Naive B cell (primary cell): ENCODE measurements at places on chromosomes 7 and 10. TPM values are rescaled to one million over a fixed set of nuclear protein-coding genes. Genes with fewer than 3 reads are reported as not detected.

Gene SLC26A4
- polyA plus RNA-seq = not detected

Gene MUC3A
- not detected for polyA plus RNA-seq

Gene SH2B2
- 78.4 TPM for polyA plus RNA-seq

- no peak overlapping the region for H3K27ac ChIP-seq
- no peaks in the 10 kb centered on the region for H3K36me3 ChIP-seq
- DNase-seq = no peak
- H3K27me3 ChIP-seq = no peaks in the 10 kb centered on the region
These were observed 147.4 kb upstream of the TEX47 start for GRCh38 chr7:88942815-88943501.

DNA sequence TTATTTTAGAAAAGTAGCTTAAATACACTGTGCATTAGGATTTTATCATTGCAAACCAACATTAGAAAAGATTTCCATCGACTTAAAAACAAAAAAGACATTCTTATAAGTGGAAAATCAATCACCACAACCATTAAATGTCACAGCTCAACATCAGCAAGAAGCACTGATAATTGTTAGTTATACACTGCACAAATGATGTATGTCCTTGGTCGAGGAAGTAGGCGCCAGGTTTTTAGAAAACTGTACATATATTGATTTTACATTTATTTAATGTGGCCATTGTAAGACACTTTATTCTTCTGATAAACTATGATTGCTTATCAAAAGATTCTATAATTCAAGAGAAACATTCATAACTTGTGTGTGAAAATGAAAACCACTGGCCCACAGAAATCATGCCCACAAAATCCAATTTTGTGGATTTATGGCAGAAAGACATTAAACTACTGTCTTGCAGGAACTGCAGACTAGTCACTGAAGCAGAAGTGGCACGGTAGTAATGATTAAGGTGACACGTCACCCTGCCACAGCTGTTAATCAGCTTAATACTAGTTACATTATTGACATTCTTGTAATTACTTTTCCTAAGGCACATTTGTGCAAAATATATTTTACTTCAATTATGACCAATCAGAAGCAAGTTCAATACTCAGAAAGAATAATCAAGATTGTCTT is 79.4 kb downstream of the VPS41 start:
- peaks cover 36% of the 10 kb centered on the region for H3K4me1 ChIP-seq
- no peaks in the 10 kb centered on the region for H3K27me3 ChIP-seq
- peaks cover 9% of the 10 kb centered on the region for H3K36me3 ChIP-seq

- peaks cover 17% of the 10 kb centered on the region for H3K36me3 ChIP-seq
- peaks cover 22% of the 10 kb centered on the region for H3K27me3 ChIP-seq
- H3K27ac ChIP-seq = no peak overlapping the region
These were observed 50.3 kb downstream of the ATXN7L1 start for GRCh38 chr7:105826143-105826542.

DNA sequence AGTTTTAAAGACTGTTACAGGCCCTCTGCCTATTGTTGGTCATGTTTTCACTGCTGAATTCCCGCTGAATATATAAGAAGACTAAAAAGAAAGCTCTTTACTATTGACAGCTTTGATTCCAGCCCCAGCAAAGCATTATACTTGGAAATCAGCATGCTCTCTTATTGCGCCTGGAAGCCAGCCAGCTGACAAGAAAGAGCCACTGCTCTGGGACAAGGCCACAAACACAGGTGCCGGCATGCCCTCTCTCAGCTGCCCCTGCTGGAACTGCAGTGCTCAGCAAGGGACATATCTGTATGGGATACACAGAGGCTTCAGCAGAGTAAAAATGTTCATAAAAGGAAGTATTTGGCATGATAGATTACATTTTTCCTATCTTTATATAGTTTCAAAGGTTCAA is 523.9 kb downstream of the ADRA2A start:
- no peaks in the 10 kb centered on the region for H3K36me3 ChIP-seq
- no peak overlapping the region for H3K27ac ChIP-seq
- no peak overlapping the region for H3K4me3 ChIP-seq
- no peaks in the 10 kb centered on the region for H3K4me1 ChIP-seq
- H3K27me3 ChIP-seq = peaks cover 26% of the 10 kb centered on the region

GRCh38 chr7:79520543-79520942 is 67.1 kb upstream of the MAGI2 start:
- H3K4me1 ChIP-seq = no peaks in the 10 kb centered on the region
- H3K4me3 ChIP-seq = no peak overlapping the region

DNA sequence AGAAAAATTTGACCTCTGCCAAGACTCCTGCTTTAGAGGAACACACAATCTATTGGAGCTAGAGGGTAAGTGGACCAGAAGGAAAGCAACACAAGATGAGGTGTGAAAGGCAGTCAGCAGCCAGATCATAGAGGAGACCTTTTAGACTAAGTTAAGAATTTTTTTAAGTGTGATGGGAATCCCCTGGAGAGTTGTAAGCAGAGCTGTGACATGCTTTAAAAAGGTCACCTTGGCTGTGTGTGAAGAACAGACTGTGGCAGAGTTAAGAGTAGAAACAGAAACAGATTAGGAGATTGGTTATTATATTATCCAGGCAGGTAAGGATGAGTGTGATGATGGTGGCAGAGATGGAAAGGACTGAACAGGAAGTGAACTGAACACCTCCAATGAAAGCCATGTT is 23.5 kb downstream of the CPEB3 start:
- peaks cover 15% of the 10 kb centered on the region for H3K4me1 ChIP-seq
- no peaks in the 10 kb centered on the region for H3K27me3 ChIP-seq
- no peak overlapping the region for H3K4me3 ChIP-seq
- peaks cover 6% of the 10 kb centered on the region for H3K36me3 ChIP-seq
